ENCODE measurements at places on chromosomes 16 and 17.

DNA sequence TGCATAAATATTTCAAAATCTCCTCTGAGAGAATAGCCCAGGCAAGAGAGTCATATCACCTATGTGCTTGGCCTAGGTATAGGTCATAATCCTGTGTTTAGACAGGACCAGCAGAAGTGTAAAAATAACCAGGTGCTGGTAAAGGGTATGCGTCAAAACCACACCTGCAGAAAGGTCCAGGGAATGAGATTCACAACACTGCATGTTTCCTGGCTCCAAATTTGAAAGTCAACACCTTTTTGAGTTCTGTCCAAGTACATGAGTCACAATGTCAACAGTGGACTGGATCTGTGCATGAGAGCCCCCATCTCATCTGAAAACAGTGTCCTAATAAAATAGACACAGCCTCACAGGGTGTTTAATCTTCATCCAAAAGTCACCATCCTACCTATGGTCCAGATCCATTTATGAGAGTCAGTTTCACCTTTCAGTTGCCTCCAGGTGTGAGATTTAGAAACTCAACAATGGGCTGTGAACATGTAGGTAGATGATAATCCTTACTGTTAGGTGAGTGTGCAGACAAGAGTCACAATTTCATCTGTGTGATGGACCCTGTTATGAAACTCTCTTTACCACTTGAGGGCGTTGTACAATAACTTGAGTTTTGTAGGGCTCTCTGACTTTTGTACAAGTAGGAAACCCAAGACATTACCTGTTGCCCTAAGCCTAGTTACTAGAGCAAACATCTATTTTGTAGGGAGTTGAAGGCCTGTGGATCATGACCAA is 2100.7 kb downstream of the TP53TG3F start:
- no peak for DNase-seq

DNA sequence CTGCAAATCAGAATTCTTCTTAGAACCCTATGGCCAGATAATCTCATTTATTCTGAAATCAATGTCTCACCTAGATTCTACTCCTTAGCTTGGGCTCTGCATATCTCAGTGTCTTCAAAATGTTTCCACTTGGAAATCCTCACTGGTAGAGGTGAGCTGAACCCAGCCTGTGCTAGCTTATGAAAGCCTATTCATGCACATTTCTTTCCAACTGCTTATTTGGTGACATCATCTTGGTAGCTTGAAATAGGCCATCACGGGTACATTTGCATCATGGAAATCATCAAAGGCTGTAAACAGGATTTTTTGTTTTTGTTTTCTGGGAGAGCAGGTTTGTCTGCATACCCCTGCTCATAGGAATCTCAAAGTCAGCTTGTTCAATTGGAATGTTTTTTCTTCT is 130.8 kb downstream of the KCNJ18 start:
- DNase-seq = no peak

DNA sequence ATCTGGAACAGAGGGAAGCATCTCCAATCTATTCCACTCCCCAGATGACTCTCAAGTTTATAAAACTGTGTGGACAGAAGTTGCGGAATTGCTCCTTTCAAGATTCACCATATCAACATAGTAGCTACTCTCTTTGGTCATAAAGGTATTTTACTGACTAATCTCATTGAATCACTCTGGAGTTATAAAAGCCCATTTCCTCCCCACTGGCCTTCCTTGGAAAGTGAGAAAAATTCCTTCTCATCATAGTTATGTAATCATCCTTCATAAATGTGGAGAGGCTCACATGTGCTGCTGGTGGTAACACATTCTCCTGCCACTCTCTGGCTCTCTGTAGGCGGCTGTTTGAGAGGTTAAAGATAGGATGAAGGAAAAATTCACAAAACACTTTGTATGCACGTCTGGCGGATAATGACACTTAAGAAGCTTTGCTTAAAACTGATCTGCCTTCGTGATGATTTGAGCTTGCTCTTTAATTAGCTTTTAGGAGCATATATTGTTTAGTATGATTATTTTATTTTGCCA is 1034.0 kb upstream of the EEF2KMT start:
- DNase-seq = no peak

DNA sequence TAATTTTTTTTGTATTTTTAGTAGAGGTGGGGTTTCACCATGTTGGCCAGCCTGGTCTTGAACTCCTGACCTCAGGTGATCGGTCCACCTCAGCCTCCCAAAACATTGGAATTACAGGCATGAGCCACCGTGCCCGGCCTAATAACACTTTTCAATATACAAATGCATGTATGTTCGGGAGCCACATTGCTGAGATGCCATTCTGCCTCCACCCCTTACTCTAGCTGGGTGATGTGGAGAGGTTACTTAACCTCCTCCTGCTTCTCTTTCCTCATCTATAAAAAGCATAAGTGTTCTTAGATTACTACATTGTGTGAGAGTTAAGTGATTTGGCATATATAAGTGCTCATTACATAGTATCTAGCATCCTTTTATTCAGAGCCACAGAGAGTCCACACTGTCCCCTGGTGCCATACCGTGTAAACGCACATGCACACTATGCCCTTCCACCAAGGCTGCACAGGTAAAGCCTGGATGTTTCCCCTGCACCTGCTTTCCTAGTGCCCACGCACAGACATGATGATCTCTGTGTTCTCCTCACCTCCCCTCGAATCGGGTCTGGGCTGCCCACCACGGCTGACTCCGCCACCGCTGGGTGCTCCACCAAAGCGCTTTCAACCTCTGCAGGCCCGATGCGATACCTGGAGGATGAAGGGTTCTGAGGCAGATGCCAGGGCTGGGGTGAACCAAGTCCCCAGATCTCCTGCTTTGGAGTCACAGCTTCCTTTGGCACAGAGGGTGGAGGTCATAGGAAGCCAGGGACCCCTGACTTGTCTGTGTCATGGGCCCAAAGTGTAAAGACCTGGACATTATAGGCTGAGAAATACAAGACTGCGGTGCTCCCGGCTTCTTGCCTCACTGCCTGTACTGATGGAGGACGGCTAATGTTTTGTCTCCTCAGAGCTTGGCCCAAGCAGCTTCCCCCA is 49.0 kb upstream of the ACSM2B start:
- DNase-seq = no peak

DNA sequence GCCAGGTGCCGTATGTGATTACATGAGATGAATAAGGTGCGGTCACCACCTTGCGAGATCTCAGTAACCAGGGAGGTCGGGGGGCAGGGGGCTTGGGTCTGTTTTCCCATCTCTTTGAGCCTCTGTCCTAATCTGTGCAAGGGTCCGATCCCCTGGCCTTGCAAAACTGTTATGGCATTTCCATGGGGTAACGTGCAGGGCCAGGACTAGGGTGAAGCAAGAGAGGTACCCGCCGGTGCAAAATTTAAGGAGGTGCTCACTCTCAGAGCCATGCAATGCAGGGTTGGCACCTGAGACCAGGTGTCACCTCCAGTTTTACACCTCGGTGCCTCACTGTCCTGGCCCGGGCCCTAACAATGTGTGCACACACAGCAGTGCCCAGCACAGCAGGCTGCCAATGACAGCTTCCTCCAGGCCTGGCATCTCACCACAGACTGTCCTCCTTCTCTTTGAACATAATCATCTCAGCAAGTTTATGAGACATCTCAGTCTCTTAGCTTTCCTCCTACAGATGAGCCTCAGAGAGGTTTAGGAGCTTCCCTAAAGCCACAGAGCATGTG is 43.6 kb downstream of the C16orf95 start:
- DNase-seq = no peak
